ENCODE measurements at places on chromosomes 2 and 18. TPM values are rescaled to one million over a fixed set of nuclear protein-coding genes. Genes with fewer than 3 reads are reported as not detected.

The HOXD1 gene
- 10.0 TPM for total RNA-seq

The PHLPP1 gene
- 4.0 TPM for total RNA-seq

The ATP8B1 gene
- total RNA-seq, result 31.9 TPM

The NT5DC4 gene
- not detected for total RNA-seq

The AKAIN1 gene
- total RNA-seq, result not detected

The GALNT3 gene
- total RNA-seq, result 0.11 TPM

The TXNDC2 gene
- total RNA-seq, result not detected

The NEU4 gene
- total RNA-seq, result not detected

The COL3A1 gene
- total RNA-seq, result 6.9 TPM

The ERMN gene
- not detected for total RNA-seq

The CYRIA gene
- 33.6 TPM for total RNA-seq

The SLC40A1 gene
- 153 TPM for total RNA-seq

The RGPD4 gene
- total RNA-seq, result not detected

The CYS1 gene
- under 0.01 TPM for total RNA-seq

The GALNT14 gene
- total RNA-seq, result not detected

The WNT10A gene
- total RNA-seq, result not detected

The C18orf63 gene
- not detected for total RNA-seq

The INHBB gene
- total RNA-seq, result 32.7 TPM

The SLC39A6 gene
- 18.3 TPM for total RNA-seq

The ONECUT2 gene
- not detected for total RNA-seq

The SCTR gene
- total RNA-seq, result not detected

The UPP2 gene
- total RNA-seq, result not detected

The TXNDC9 gene
- 69.5 TPM for total RNA-seq

The IL36G gene
- total RNA-seq, result not detected

The SIX3 gene
- not detected for total RNA-seq

The ANKAR gene
- total RNA-seq, result 8.3 TPM

The ALLC gene
- not detected for total RNA-seq

The ALK gene
- not detected for total RNA-seq

The ERFE gene
- total RNA-seq, result 0.22 TPM

The FAM110C gene
- total RNA-seq, result 0.17 TPM

Data from dermis lymphatic vessel endothelial cell (primary cell).